ENCODE measurements at places on chromosomes 5 and 9. TPM values are rescaled to one million over a fixed set of nuclear protein-coding genes. Genes with fewer than 3 reads are reported as not detected.
A peak's percentile ranks its signal among the peaks of the same experiment; 100 is the strongest.

- no peak for DNase-seq
- H3K27ac ChIP-seq: no peak overlapping the region
- H3K27me3 ChIP-seq: no peaks in the 10 kb centered on the region
- H3K4me3 ChIP-seq: no peak overlapping the region
- no peaks in the 10 kb centered on the region for H3K4me1 ChIP-seq
Measured at GRCh38 chr9:14082732-14083131, 231.2 kb downstream of the NFIB start.

- H3K4me3 ChIP-seq: no peak overlapping the region
- no peak overlapping the region for H3K27ac ChIP-seq
- no peaks in the 10 kb centered on the region for H3K36me3 ChIP-seq
- H3K27me3 ChIP-seq: no peaks in the 10 kb centered on the region
Measured at GRCh38 chr5:103410172-103410571, 151.6 kb downstream of the MACIR start.

DNA sequence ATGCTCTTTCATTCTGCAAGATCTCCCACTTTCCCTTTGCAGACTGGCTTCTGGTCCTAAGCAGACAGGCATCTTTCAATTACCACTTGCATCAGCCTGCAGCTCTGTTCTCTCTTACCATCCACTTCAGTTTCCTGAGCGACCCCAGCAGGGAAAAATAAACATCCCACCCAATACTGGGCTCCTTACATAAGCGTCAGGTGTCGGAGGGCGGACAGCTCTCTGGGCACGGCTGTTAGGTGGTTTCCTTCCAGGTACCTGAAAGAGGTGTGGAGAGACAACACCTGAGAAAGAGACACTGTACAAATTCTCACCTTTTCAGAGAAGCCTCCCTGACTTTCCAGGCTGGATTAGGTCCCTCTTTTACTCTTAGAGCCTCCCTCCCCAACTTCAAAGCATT is 145.1 kb upstream of the PANK3 start:
- no peaks in the 10 kb centered on the region for H3K4me1 ChIP-seq
- no peak overlapping the region for H3K4me3 ChIP-seq
- no peak for DNase-seq
- H3K36me3 ChIP-seq: no peaks in the 10 kb centered on the region
- H3K27me3 ChIP-seq: no peaks in the 10 kb centered on the region
- H3K27ac ChIP-seq: no peak overlapping the region

- H3K4me3 ChIP-seq: no peak overlapping the region
- H3K27me3 ChIP-seq: no peaks in the 10 kb centered on the region
- no peak for DNase-seq
- H3K27ac ChIP-seq: no peak overlapping the region
- peaks cover 3% of the 10 kb centered on the region for H3K4me1 ChIP-seq
- no peaks in the 10 kb centered on the region for H3K36me3 ChIP-seq
Measured at GRCh38 chr9:33186457-33187168, 19.5 kb upstream of the B4GALT1 start.

The SLC36A3 gene
- total RNA-seq: not detected

GRCh38 chr5:145787507-145787906 is 47.6 kb downstream of the PRELID2 start:
- H3K27ac ChIP-seq: no peak overlapping the region
- H3K27me3 ChIP-seq: no peaks in the 10 kb centered on the region

The FIBCD1 gene
- total RNA-seq: not detected

DNA sequence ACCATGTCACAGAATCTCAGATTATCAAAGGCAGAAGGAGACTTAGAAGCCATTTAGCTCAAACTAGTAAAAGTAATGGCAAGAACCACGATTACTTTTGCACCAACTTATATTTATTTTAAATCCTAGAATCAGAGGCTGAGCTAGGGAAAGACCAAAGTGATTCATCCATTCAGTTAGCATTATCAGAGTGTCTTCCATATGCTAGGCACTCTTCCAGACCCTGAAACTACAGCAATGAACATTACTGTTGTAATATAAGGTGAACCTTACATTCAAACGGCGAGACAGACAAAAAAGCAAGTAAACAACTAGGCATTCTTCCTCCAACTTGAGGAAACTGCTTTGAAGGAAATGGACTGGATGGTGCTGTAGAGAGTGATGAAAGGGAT is 7.9 kb downstream of the PDE6A start:
- no peaks in the 10 kb centered on the region for H3K27me3 ChIP-seq
- H3K4me1 ChIP-seq: peaks cover 10% of the 10 kb centered on the region
- H3K36me3 ChIP-seq: no peaks in the 10 kb centered on the region
- H3K27ac ChIP-seq: no peak overlapping the region
- no peak overlapping the region for H3K4me3 ChIP-seq

- no peak overlapping the region for H3K4me3 ChIP-seq
- DNase-seq: no peak
Measured at GRCh38 chr9:134827559-134827958, 53.1 kb upstream of the FCN2 start.

The PPP1R26 gene
- total RNA-seq: 14.2 TPM

DNA sequence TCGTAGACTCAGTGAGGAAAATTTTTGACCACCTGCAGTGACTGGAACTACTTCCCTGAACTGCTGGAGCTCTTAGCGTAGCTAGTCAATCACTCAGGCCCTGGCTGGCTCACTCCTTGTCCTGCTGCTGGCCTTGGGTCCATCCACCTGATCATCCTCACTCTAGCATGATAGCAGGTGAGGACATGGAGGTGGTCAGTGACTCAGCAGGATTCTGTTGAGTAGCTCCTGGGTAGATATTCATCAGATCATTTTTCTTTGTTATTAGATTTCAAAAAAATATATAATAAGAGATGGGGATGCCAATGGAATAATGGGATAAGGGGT is 25.0 kb upstream of the SEMA4D start:
- no peaks in the 10 kb centered on the region for H3K36me3 ChIP-seq
- H3K4me1 ChIP-seq: no peaks in the 10 kb centered on the region
- no peak for DNase-seq
- H3K27ac ChIP-seq: no peak overlapping the region
- H3K27me3 ChIP-seq: no peaks in the 10 kb centered on the region
- no peak overlapping the region for H3K4me3 ChIP-seq

The PCDHB4 gene
- total RNA-seq: 9.1 TPM

DNA sequence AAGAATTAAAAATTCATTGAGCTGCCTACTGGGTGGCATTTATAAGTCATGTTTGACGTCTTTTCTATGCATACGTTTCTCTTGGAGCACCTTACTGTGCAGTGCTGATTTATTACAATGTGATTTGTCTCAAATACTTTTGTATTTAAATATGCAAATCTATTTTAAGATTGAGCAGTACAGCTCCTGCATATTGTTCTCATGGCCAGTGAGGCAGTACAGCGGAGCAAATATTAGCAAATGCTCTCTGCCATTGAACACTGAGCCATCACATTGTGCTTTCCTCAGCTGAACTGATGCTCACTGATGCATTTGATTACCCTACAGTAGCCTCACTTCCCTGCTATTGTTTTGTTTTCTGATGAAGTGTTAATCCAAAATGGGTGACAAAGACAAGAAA is 149.6 kb downstream of the HTR1A start:
- no peak overlapping the region for H3K27ac ChIP-seq
- no peaks in the 10 kb centered on the region for H3K27me3 ChIP-seq
- H3K4me3 ChIP-seq: no peak overlapping the region
- no peaks in the 10 kb centered on the region for H3K4me1 ChIP-seq

DNA sequence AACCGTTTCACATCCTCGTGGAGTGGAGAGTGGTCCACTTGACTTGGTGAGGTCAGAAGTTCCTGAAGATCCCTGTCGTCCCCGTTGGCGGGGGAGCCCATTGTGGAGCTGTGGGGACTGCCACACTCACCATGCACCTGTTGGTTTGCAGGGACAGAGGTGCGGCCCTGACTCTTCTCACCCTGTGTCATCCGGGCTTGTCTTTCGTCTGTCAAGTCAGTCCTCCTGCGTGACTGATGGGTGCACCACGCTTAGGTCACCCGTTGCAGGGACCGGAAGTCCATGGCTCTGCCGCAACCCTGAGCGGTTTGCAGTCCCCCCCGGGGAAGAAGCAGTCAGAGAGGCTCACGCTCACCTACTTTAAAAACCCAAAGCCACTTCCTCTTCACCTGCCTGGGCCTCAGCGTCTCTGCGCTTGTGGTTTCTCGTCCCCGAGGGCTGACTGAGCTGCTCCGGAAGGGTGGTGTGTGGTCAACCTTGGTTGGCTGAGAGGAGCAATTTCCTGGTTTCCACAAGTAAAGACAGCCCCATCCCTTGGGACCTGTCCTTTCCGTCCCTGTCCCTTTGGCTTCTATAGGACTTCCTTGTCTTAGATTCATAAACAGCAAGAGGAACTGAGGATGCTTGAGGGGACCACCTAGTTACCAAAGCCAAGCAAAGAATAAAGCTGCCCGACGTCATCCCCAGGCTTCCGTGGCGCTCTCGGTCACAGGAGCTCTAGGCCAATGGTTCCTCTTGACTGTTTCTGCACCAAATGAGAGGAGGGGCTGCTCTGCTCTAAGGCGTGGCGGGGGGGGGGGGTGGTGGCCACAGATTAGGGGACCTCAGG is 53.2 kb downstream of the USP20 start:
- no peaks in the 10 kb centered on the region for H3K27me3 ChIP-seq
- H3K4me3 ChIP-seq: no peak overlapping the region
- H3K27ac ChIP-seq: no peak overlapping the region
- peak; percentile 77 for DNase-seq
- H3K36me3 ChIP-seq: peaks cover 6% of the 10 kb centered on the region
- H3K4me1 ChIP-seq: no peaks in the 10 kb centered on the region

GRCh38 chr5:145980718-145981117 is 44.3 kb downstream of the SH3RF2 start:
- peaks cover 6% of the 10 kb centered on the region for H3K4me1 ChIP-seq
- no peaks in the 10 kb centered on the region for H3K36me3 ChIP-seq

The PCDHB16 gene
- 7.4 TPM for total RNA-seq

DNA sequence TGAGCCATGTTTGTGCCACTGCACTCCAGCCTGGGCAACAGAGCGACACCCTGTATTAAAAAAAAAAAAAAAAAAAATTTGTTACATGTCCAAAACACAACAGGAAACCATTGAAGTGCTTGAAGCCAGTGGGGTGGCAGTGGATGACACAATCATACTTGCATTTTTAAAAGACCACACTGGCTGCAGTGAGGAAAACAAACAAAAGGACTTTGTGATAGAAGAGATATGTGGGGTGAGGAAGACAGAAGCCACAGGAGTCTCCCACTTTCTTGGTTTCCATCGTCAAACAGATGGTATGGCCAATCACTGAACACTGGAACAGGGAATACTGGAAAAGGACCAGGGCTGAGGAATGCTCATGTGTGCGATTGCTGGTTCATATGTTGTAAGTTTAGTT is 20.9 kb upstream of the COMMD10 start:
- no peak overlapping the region for H3K27ac ChIP-seq
- DNase-seq: no peak
- H3K4me3 ChIP-seq: no peak overlapping the region
- H3K4me1 ChIP-seq: no peaks in the 10 kb centered on the region

The SH3PXD2B gene
- total RNA-seq: 43.3 TPM

DNA sequence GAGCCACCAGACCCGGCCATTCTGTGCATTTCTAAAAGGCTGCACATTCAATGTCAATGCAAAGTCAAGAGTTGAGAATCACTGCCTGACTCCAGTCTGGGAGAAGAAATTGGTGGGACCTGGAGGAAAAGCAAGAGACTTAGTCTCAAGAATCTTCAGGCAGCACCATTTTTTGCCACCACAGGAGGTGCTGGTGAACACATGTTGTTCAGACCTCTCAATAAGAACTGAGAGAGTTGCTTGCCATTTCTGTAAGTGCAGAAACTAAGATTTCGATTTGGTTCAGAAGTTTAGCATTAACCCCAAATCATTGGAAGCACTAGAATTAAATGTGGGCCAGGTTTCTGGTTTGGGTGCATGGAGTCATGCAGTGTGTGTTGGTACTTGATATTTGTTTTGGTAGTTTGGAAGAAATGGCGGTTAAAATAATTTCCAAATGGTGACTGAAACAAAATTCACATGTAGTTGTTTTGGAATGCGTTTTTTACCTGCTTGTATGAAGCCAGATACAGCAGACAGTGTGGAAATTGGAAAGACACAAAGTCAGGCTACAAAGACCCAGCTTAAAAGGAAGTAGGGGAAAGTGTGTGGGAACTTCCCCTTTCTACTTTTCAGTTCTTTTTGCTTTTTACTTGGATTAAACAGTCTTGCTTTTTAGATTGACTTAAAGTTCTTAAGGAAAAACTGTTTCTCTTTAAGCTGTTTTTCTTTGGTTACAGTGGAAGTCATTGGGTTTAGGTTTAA is 20.4 kb downstream of the PDE8B start:
- H3K27ac ChIP-seq: no peak overlapping the region
- no peak overlapping the region for H3K4me3 ChIP-seq
- no peaks in the 10 kb centered on the region for H3K4me1 ChIP-seq
- DNase-seq: no peak
- H3K27me3 ChIP-seq: no peaks in the 10 kb centered on the region

GRCh38 chr5:177132136-177133095 is 1.2 kb upstream of the NSD1 start:
- H3K36me3 ChIP-seq: no peaks in the 10 kb centered on the region
- peak overlapping the region; percentile 89 for H3K4me3 ChIP-seq
- H3K4me1 ChIP-seq: peaks cover 7% of the 10 kb centered on the region
- no peaks in the 10 kb centered on the region for H3K27me3 ChIP-seq
- peak overlapping the region; percentile 42 for H3K27ac ChIP-seq

Data from aorta (tissue), 5 donors.